CD14-positive monocyte (primary cell): ENCODE measurements at places on chromosomes 16 and 17.

- DNase-seq = no peak
Observed at GRCh38 chr17:65444049-65444448, 117.4 kb downstream of the AXIN2 start.

DNA sequence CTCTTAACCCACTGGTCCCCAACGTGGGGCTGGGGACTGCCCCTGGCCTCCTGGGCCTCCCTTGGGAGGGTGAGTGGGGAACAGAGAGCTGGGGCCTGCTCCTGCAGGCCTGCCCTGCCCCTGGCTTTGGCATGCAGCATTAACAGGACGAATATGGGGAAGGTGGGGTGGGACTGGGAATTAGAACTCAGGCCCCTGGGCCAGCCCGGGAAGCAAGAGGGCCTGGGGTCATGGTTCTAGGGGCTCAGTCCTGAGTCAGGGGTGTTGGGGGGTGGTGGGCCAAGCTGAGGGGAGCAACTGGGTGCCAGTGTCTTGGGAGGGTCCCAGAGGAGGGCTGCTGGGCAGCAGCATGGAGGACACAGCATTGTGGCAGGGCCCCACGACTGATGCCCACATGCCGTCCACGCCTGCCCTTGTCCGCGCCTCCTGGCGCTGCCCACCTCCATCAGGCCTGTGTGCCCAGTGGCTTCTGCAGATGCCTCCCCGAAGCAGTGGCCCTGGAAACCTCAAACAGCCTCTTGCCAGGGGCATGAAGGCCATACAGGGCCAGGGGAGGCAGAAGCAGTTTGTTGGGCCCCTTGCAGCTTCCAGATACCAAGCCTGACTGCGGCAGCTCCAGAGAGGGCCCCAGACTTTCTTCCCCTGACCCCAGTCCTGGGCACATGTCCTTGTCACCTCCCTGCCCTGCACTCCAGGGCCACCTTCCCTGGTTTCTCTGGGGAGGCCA lies 4.8 kb downstream of the MAP2K3 start:
- no peak for DNase-seq

- DNase-seq = no peak
Observed at GRCh38 chr17:29625037-29625750, 2.5 kb upstream of the CORO6 start.

DNA sequence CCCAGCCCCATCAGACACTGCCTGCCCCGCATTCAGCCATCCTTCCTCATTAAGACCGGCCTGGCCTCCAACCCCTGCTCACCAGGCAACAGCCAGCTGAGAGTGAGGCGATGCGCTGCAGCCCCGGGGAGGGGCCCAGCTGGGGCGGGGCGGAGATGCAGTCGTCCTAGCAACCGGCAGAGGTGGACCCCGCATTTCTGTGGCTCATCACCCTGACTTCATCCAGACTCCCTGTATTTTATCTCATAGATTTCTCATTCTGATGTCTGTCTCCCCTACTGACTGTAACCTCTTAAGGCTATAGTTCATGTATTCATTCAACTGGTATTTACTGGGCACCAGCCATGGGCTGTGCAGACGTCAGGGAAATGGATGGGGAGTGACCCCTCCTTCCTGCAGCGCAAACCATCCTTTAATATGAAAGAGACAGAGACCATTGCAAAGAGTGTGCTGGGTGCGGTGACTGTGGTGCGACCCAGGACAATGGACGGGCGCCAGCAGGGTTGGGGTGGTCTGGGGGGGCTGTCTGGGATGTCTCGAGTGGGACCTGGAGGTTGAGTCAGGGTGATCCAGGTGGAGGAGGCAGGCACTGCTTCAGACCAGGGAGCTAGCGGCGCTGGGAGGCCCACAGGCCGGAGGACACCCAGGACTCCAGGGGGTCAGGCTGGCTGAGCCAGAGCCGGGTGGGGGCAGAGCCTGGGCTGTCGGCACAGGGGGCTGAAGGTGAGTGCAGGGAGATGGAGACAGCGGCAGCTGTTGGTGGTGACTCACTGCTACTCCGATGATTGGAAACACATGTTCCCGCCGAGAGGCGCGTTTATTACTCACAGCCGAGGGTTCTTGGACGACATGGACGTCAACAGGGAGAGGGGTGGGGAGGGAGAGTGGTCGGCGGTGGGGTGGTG lies 10.5 kb upstream of the TIMP2 start:
- DNase-seq = no peak

DNA sequence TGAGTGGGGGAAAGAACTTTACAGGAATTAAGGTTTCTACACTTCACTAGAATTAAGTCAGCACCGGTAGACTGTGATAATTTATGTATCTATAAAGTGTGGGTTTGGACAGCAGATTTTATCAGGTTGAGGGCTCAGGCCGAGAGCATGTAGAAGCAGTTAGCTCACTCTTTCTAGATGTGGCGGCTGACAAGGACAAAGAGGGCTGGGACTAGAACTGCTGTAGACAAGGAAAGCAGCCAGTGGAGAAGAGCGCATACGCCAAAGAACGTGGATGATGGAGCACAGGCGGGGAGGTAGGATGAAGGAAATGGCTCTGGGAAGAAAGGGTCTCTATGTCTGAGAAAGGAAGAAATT lies 504 bp upstream of the GOSR1 start:
- DNase-seq = no peak

DNA sequence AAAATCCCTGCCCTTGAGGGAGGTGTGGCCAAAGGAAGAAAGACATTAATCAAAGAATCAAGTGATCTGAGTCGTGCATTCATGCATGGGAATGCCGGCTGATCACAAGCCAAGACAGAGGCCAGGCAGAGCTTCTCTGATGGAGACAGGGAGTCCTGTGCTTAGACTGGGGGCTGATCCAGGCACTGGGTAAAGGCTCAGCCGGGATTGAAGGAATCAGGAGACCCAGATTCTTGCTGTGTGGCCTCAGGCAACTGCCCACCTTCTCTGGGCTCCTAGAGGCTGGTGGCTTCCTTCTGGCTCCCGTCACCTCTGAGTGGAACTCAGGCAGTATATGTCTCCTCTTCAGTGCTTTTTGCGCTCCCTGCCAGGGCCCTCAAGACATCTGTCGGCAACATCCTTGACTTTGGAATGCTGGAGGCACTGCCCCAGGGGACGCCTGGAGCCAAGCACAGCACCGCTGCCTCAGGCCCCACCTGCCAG lies 17.7 kb downstream of the RAI1 start:
- DNase-seq = no peak

- DNase-seq = peak; percentile 66
Observed at GRCh38 chr17:81959362-81960129, 1.4 kb downstream of the NOTUM start.
